ENCODE measurements at places on chromosomes 12 and 14.

- no peak for DNase-seq
Observed at GRCh38 chr14:104464907-104465306, 114.7 kb upstream of the C14orf180 start.

DNA sequence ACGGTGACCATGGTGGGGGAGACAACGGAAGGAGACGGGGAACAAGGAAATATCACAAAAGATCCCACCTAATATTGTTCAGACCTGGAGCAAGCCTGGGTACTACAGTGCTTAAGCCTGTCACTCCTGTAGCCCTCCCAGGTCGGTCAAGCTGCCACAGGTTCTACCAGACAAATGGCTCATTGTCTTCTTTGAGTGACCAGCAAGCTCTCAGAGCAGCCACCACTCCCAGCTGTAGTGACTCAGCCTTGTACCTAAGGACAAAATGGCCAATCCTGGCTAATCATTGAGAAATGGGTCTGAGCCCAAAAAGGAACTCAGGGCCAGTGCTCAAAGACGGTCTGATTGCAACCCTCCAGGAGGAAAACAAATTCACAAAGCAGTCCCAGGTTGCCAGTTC lies 238.4 kb upstream of the NOS1 start:
- no peak for DNase-seq

DNA sequence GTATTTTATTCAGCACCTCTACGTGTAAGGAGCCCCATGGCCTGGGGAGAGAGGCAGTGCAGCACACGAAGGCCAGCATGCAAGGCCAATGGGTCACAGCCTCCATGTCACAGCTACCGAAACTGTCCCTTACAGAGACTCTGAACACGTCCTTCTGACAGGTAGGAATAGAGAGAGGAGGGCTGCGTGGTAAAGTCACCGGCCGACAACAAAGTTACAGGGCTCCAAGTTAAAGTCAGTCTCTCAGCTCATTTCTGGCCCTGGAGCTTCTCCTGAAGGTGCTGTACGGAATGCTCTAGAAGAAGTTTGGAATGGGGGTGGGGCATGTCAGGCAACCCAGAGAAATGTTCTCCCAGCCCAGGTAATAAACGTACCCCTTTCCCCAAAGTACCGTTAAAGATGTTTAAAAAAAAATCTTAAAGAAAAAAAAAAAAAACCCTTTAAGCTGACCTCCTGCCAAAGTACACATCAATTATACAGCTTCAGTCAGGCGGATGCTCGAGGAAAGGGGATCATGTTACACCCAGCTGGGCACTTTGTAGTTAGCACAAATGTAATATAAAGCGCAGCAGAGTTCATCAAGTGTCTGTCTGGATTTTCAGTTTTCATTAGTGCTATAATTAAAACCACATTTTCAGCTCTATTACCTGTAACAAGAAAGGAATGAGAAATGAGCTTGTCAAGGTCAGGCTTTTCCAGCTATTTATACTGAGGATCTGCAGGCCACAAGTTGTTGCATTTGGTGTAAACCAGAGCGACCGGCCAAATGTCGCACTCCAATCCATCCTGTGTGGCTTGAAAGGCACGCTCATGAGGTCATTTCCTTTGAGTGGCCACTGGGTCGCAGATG lies 53.3 kb upstream of the CDKN3 start:
- no peak for DNase-seq

- DNase-seq, result no peak
Observed at GRCh38 chr12:18382236-18382885, 121.0 kb downstream of the PIK3C2G start.

GRCh38 chr14:100306998-100307765 lies 938 bp upstream of the SLC25A29 start:
- DNase-seq, result no peak

GRCh38 chr12:15581006-15581405 lies 208.2 kb downstream of the EPS8 start:
- no peak for DNase-seq

- DNase-seq, result no peak
Observed at GRCh38 chr14:52131640-52132320, 62.9 kb upstream of the NID2 start.

DNA sequence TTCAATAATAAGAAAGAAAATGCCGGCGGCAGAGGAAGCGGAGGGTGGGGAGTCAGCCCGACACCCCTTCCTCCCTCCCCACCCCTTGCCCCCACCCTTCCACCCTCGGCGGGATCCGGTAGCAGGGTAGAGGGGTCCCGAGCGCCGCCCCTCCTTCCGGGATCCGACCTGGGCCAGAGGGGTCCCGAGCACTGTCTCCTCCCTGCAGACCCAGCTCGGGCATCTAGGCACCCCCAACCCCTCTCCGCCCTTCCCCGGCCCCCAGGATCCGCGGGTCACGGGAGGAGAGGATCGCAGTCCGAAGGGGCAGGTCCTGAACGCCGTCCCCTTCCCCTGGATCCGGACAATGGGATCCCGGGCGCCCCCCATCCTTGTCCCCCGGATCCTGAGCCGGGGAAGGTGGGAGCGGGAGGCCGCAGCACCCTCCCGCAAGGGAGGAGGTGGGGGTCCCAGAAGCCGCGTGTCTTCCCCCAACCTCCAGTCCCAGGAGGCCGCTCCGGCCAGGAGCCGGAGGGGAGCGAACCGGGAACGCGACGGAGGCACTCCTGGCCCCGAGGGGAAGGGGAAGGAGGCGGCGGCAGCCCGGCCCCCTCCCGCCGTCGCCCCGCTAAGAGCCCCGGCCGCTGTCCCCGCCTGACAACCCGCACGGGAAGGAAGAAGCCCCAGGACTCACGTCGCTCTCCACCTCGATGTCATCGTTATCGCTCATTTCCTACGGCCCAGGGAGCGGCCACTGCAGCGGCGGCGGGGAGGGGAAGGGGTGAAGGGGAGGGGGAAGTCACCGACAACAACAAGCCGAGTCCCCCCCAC lies 481 bp downstream of the MAX start:
- peak; percentile 19 for DNase-seq

Data from activated CD4-positive, alpha-beta T cell treated with anti-CD3 and anti-CD28 coated beads, Interleukin-2, amount 50 U/mL, for 24 hours (primary cell).